Liver (tissue), 10 donors: ENCODE measurements at places on chromosomes 1 and 21. TPM values are rescaled to one million over a fixed set of nuclear protein-coding genes. Genes with fewer than 3 reads are reported as not detected.

Gene S100A16
- total RNA-seq: 27.3 TPM

Gene CLDN19
- 5.1 TPM for total RNA-seq

Gene SNIP1
- 7.9 TPM for total RNA-seq

Gene TINAGL1
- total RNA-seq: 16.1 TPM

Gene OR6K3
- total RNA-seq: 0.19 TPM

Gene LCE3E
- total RNA-seq: not detected
